ENCODE measurements at places on chromosomes 2 and 18.

DNA sequence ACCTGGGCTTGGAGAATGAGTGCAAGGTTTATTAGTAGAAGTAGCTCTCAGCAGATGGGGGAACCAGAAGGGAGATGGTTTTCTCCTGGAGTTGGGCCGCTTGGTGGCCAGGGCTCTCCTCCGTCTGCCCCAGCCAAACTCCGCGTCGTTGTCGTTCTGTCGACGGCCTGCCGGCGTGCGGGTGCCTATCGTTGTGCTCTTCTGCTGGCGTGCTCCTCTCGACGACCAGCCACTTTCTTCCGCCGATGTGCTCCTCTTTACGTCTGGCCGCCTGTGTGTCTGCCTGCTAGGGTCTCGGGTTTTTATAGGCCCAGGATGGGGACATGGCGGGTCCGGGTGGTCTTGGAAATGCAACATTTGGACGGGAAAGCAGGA lies 119.1 kb downstream of the BMPR2 start:
- no peak for DNase-seq

DNA sequence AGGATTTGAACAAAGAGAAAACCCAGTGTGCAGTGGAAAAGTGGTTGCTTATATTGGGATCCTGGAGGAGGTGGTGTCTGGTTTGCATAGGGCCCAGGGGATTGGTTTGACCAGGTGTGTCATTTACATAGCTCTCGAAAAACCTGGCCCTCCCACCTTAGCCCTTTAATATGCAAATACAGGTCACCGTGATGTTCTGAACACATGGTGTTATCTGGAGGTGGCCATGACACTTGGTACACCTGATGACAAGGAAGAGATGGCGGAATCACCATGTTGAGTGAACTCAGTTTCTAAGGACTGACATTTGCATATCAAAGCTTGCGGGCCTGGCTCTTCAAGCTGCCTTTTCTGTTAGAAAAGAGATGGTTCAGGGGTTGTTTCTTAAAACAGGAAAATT lies 2.3 kb upstream of the NAPG start:
- no peak for DNase-seq

GRCh38 chr18:8810157-8810556 lies 104.8 kb downstream of the MTCL1 start:
- DNase-seq, result no peak

DNA sequence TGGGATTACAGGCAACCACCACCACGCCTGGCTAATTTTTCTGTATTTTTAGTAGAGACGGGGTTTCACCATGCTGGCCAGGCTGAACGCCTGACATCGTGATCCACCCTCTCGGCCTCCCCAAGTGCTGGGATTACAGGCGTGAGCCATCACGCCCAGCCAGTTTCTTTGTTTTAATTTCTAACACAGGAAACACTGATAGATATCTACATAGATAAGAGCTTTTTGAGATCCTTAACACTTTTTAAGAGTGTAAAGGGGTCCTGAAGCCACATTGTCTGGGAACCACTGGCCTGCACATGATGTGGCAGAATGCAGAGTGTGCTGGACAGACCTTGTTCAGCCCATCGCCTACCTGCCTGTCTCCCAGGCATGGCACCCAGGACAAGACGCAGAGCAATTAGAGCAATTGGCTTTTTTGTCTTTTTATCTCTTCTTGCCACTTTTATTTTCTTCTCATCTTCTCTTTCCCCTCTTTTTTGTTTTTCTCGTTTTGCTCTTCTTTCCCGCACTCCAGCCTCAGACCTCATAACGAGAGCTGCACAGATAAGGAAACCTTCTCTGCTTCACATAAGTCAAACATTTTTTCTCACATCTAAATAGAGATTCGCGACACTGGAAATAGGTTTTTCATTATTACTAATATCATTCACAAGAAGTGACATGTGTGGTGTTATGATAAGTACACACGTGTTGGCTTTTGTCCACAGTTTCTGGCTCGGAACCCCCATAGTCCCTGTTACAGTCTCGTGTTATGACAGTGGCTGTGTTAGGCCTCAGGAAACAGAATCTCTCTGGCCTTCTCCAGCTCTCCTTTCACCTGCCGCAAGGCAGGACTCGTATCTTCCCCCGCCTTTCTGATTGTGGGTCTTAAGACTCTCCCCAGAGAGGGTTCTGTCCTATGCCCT lies 25.2 kb upstream of the GPR55 start:
- DNase-seq, result no peak

GRCh38 chr18:36812678-36813077 lies 16.1 kb downstream of the TPGS2 start:
- no peak for DNase-seq

- DNase-seq, result no peak
Measured at GRCh38 chr2:101107241-101107640, 43.9 kb downstream of the TBC1D8 start.

DNA sequence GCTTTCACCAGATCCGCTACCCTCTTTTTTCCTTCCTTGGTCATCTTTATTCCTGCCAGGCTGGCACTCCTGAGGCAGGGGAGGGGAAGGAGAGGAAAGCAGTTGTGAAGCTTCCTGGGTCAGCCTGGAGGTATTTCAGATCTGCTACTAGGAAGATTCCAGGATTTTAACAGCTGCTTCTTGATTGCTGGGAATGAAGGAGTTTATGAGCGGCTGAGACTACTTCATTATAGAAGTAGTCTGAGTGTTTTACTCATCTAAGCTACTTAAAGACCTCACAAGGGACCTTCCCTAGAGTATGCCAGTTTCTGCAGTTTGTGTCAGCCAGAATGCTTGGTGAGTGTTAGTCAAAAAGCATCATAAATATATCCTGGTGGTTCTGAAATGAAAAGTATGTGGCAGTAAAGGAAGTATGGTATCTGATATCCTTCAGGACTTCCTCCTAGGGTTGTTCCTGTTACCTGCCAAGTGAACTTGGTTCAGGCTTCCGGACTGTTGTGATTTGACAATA lies 1.9 kb downstream of the TANC1 start:
- DNase-seq, result no peak

Data from amygdala (tissue), 56 donors.